ENCODE measurements at places on chromosomes 3 and 15. TPM values are rescaled to one million over a fixed set of nuclear protein-coding genes. Genes with fewer than 3 reads are reported as not detected.

PTPRG gene
- 18.6 TPM for total RNA-seq

CELSR3 gene
- total RNA-seq: 0.78 TPM

CPEB1 gene
- total RNA-seq: not detected

C3orf22 gene
- total RNA-seq: not detected

MAGEL2 gene
- total RNA-seq: not detected

IL20RB gene
- total RNA-seq: 118 TPM

SSUH2 gene
- total RNA-seq: 0.11 TPM
